ENCODE measurements at places on chromosomes 6 and 20. TPM values are rescaled to one million over a fixed set of nuclear protein-coding genes. Genes with fewer than 3 reads are reported as not detected.

Gene POU3F2
- total RNA-seq = not detected

Gene GABRR1
- not detected for total RNA-seq

Gene DLL1
- total RNA-seq = 0.86 TPM

Gene PPP1R16B
- total RNA-seq = 171 TPM

Gene APCDD1L
- total RNA-seq = not detected

Gene RBBP8NL
- not detected for total RNA-seq

Gene STMN3
- 21.0 TPM for total RNA-seq

Gene IL17A
- 0.51 TPM for total RNA-seq

Gene BTN1A1
- not detected for total RNA-seq

Gene SLC17A3
- total RNA-seq = not detected

Gene RUNX2
- 25.3 TPM for total RNA-seq

Gene DOK5
- 4.8 TPM for total RNA-seq

Gene TGM3
- not detected for total RNA-seq

Gene RNF144B
- total RNA-seq = 0.98 TPM

Gene BANF2
- total RNA-seq = not detected

Gene HLA-DQB1
- 16.0 TPM for total RNA-seq

Gene PRL
- total RNA-seq = not detected

Gene NT5E
- 14.8 TPM for total RNA-seq

Gene NPBWR2
- not detected for total RNA-seq

Gene SLC22A3
- total RNA-seq = not detected

Gene PI16
- 0.20 TPM for total RNA-seq
